Spinal cord (tissue), 10 donors: ENCODE measurements at places on chromosomes 6 and 20. TPM values are rescaled to one million over a fixed set of nuclear protein-coding genes. Genes with fewer than 3 reads are reported as not detected.

Gene LTA
- total RNA-seq = 0.11 TPM

Gene CGAS
- 5.1 TPM for total RNA-seq

Gene BCAS1
- 93.3 TPM for total RNA-seq

Gene TGM2
- total RNA-seq = 63.3 TPM

Gene CDH26
- 5.0 TPM for total RNA-seq

Gene EPHA7
- total RNA-seq = 90.2 TPM

Gene LRRC1
- 14.5 TPM for total RNA-seq
